ENCODE measurements at places on chromosomes 2 and 18.

- no peak for DNase-seq
Observed at GRCh38 chr18:834082-834720, 22.2 kb upstream of the YES1 start.

- no peak for DNase-seq
Observed at GRCh38 chr2:175034716-175035115, 29.5 kb upstream of the CHN1 start.

- no peak for DNase-seq
Observed at GRCh38 chr2:160353166-160353565, 140.4 kb downstream of the RBMS1 start.

- DNase-seq, result no peak
Observed at GRCh38 chr2:164538240-164538866, 82.9 kb downstream of the GRB14 start.

GRCh38 chr2:64398516-64399129, 55.3 kb upstream of the LGALSL start:
- no peak for DNase-seq

- no peak for DNase-seq
Observed at GRCh38 chr2:110860630-110861029, 128.3 kb downstream of the ACOXL start.

GRCh38 chr2:18387441-18388206, 172.8 kb downstream of the RDH14 start:
- no peak for DNase-seq

GRCh38 chr2:96391153-96391827, 55.7 kb downstream of the NCAPH start:
- DNase-seq, result no peak

DNA sequence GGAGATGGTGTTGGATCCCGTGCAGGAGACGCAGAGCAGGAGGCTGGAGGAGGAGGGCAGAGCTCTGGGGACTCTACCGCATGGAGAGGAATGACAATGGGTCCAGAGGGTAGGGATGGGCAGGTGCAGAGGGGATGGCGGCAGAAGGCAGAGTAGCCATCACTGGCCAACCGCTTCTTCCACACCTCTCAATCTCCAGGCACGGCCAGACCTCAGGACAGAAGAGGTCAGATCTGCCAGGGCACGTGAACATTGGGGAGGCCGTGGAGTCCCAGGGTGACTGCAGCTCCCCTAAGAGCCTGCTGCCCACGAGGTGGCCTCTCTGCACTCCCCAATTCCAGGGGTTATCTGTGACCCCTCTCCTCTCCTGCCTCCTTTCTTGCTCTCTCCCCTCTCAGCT, 162.7 kb upstream of the HDAC4 start:
- no peak for DNase-seq

- no peak for DNase-seq
Observed at GRCh38 chr18:23868136-23868785, 146.3 kb upstream of the TTC39C start.

GRCh38 chr2:136505462-136505861, 259.9 kb upstream of the THSD7B start:
- no peak for DNase-seq

- no peak for DNase-seq
Observed at GRCh38 chr2:135742325-135742757, 686 bp downstream of the UBXN4 start.

- no peak for DNase-seq
Observed at GRCh38 chr2:232588680-232589585, 38.4 kb downstream of the EIF4E2 start.

GRCh38 chr18:60506190-60506589, 133.6 kb upstream of the MC4R start:
- no peak for DNase-seq

- no peak for DNase-seq
Observed at GRCh38 chr2:61619561-61619960, 81.4 kb upstream of the XPO1 start.

GRCh38 chr2:56107502-56108220, 76.1 kb upstream of the CCDC85A start:
- no peak for DNase-seq

GRCh38 chr2:168316073-168316440, 68.7 kb upstream of the STK39 start:
- DNase-seq, result no peak

- no peak for DNase-seq
Observed at GRCh38 chr18:54251606-54252390, 17.5 kb upstream of the POLI start.

DNA sequence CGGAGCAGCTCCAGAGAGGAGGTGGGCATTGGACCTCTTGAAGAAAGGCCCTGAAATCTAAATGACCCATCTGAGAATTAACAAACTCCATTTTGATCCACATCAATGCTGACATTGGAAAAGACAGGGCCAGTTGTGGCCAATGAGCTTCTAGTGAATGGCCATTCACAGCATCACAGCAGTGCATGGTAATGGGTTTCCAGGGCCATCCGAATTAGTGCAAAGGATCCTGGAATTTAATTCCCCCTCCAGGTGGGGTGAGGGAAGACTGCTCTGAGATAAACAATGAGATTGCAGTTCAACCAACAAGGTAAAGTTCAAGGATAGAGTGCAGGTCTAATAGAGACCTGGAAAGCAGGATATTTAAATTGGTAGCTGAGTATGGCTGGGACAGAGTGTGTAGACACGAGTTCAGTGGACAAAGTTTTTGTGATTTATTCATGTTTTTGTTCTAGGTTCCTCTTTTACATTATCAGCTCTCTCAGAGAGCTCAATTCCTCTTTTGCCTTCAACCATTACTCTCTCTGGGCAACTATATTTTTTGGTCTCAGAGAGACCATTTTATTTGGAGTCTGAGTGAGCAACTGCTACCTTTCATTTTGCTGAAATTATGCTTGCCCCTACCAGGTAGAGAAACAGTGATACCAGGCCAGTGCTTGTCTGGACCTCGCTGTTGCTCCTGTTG, 5.0 kb downstream of the TACR1 start:
- DNase-seq, result no peak

DNA sequence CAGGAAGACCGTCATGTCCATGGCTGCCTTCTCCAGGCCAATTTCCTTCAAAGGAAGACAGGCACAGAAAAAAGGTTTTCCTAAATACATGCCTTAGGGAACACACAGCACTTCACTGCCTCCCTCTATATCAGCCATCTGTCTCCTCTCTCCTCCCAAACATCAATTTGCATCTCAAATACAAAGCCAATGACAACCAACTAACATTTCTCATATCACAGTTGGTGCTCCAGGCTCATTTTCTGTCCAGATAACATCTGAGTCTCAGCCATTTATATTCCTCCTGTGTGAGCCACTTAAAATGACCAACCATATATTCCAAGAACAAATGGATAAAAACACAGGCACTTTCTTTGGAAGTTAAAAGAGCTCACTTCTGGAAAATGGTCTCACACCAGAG, 62.5 kb upstream of the ACAA2 start:
- DNase-seq, result no peak

DNA sequence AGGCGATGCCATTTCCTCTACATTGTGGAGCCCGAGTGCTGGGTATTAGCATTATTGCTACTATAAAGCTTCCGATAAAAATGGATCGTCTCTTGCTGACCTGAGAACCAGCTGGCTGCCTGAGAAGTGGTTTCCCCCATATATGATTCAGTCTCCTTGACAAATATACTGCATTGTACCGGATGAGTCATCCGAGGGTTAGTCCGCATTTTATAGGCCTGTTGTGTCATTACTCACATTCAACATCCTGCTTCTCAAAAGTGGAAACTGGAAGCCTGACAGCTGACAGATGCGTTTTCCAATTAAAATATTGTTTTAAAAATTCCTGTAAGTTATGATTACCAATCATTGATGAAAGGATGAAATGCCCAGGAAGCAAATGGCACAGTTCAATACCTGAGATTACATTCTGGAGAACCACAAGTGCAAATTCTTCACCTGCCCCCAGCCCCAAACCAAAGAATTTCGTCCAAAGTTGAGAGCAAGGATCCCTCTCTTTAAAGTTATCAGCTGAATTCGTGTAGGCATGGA, 65.7 kb downstream of the SPRED2 start:
- DNase-seq, result peak; percentile 91

DNA sequence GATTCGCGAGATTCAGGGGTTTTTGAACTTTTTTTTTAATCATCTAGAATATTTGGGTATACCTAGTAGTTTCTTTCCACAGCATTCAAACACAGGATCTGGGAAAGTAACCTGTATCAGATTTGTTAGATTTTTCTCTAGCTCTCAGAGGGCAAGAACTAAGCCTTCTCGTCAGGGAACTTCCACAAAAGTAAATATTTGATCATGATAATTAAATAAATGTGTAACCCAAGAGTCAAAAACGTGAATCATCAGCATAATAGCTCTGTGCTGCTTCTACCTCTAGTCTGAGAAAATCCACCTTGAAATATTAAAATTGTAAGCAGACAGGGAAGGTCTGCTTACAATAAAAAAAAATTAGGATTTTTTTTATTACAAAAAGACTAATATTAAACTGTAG, 225.7 kb upstream of the SPOPL start:
- DNase-seq, result no peak

GRCh38 chr18:48711651-48712486, 173.0 kb downstream of the CTIF start:
- DNase-seq, result no peak

- no peak for DNase-seq
Observed at GRCh38 chr2:189171956-189172609, 7.5 kb downstream of the COL5A2 start.

DNA sequence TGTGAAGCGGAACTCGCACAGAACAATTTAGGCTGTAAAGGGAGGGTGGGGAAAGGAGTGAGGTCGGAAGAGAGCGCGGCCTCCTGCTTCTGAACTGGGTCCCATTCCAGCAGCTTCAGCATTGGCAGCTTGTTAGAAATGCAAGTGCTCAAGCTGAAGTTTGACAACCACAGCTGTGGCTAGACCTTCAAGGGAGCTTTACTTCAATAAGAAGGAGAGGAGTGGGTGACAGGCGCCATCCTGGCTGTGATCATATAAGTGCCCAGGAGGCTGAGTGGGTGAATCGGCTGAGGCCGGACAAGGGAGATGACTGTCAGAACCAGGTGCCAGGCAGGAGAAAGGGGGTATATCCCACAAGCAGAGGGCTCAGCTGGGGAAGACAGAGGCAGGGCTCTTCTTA, 622.5 kb downstream of the GALR1 start:
- DNase-seq, result no peak

- DNase-seq, result no peak
Observed at GRCh38 chr2:10417551-10418335, 30.4 kb downstream of the ODC1 start.

DNA sequence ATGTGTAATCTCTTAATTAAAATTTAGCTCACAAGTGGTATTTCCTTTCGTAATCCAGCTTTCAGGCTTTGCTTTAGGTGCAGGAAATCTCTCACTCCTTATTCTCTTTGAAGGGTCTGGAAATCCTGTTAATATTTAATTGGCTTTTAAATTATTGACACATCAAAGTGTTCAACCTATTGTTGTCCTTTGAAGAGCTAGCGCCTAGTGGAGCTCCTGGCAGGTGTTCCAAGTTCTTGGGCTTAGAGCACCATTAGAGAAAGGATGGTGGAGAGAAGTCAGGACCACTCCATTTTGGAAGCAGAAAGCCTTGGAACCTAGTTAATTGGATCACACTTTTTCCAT, 92.4 kb downstream of the CABLES1 start:
- no peak for DNase-seq

DNA sequence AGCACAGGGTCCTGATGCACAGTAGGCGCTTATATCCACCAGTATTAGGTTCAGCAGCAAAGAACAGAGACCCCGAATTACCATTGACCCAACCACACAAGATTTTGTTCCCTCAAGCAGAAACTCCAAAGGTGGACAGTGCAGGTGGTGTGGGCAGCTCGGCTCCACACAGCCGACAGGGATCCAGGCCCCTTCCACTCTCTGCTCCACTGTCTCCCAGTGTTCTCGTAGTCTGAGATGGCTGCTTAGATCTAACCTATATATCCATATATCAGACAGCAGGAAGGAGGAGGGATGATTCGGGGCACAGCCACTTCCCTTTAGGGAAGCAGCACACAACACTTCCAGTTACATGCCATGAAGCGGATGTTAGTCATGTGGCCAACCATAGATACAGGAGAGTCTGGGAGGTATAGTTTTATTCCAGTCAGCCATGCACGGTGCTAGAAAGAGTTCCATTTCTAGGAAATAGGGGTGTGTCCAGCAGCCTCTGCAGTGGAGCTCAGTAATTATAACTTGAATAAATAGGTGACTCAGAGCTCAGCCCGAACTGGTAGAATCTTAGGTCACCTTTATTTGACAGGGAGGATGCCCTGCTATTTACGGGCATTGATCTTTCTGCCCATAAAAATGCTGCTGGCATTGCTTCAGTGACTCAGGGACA, 158.9 kb downstream of the TWIST2 start:
- no peak for DNase-seq

DNA sequence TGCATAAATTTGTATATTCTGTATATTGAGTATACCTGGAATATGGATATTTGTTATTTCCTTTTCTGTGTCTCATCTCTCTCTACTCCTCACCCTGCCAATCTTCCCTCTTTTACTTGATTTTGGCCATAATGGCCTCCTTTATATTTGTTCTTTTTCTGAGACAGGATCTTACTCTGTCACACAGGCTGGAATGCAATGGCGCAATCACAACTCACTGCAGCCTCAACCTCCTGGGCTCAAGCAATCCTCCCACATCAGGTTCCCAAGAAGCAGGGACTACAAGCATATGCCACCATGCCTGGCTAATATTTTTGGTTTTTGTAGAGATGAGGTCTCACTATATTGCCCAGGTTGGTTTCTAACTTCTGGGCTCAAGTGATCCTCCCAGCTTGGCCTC, 30.5 kb downstream of the PREPL start:
- DNase-seq, result no peak

GRCh38 chr2:8455236-8456150, 226.4 kb upstream of the ID2 start:
- no peak for DNase-seq

- DNase-seq, result no peak
Observed at GRCh38 chr2:90645-91312, 44.5 kb upstream of the FAM110C start.

- DNase-seq, result no peak
Observed at GRCh38 chr18:36561046-36561445, 263.5 kb downstream of the FHOD3 start.

DNA sequence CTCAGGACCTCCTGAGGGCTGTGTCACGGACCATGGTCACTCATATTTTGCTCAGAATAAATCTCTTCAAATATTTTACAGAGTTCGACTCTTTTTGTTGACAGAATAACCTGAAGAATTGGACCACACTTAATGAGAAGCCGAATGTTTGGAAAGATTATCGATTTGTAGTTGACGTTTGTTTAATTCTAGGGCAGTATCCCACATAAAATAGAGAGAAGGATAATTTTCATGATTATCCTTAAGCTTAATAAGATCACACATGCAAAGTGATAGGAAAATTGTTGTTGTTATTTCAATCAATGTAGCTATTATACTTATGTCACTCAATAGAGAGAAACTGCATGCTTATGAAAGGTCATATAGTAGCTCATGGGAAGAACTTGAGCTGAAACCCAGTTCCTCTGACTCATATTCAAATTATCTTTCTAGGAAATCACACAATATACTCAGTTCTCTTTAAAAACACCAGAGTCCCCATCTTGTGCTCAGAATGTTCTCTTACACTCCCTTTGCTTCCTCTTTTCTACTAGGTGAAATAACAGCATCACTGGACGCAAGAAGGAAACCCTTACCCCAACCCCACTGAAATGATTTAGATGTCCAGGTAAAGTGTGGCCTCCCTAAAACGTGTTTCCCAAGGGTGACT, 982.1 kb downstream of the TSN start:
- no peak for DNase-seq

GRCh38 chr2:71557321-71557720, 104.0 kb downstream of the DYSF start:
- no peak for DNase-seq
